Mammary epithelial cell (primary cell): ENCODE measurements at places on chromosomes 12 and 14.

GRCh38 chr14:49367696-49368095 is 218.5 kb downstream of the RPS29 start:
- DNase-seq, result no peak

DNA sequence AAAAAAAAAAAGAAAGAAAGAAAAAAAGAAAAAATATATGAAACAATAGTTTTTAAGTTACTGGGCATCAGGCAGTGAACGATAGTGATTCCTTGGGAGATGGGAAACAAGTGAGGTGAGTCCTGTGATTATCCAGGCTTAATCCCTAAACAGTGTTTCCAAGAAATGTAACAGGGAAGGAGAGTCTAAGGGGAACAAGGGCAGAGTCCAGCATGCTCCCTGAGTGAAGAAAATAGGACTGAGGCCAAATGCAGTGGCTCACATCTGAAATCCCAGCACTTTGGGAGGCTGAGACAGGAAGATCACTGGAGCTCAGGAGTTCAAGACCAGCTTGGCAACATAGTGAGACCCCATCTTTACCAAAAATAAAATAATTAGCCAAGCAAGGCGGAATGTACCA is 40.7 kb downstream of the R3HDM2 start:
- no peak for DNase-seq

- DNase-seq, result no peak
Measured at GRCh38 chr12:11863478-11863906, 207.2 kb upstream of the BCL2L14 start.

- DNase-seq, result no peak
Measured at GRCh38 chr12:115870021-115870420, 407.5 kb downstream of the MED13L start.

GRCh38 chr12:57250956-57251355 is at the start of gene STAC3:
STAC3 (minus strand) TSS chr12:57251187; CDS start chr12:57249636, 1,551 bp downstream.
- no peak for DNase-seq

DNA sequence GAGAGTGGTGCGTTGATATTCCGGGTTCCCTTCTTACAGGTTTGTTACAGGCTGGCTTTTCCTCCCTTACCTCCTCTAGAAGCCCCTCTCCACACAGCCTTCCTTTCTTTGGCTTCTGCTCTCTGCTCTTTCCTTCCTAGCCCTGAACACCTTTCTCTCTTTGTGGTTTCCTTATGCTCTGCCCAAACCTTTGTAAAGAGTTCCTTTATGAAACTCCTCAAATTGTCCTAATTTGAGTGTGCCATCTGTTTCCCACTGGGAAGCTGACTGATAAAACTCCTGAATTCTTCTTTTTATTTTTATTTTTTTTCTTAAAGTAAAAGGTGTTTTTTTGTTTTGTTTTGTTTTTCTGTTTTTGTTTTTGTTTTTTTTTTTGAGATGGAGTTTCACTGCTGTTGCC is 60.1 kb upstream of the OTX2 start:
- no peak for DNase-seq

GRCh38 chr12:7108796-7109571 is at the start of gene C1RL:
C1RL (minus strand) TSS chr12:7109214; CDS start chr12:7109180, 34 bp downstream.
- DNase-seq, result peak; percentile 75

GRCh38 chr12:104083769-104084475 is 19.6 kb downstream of the HCFC2 start:
- no peak for DNase-seq

DNA sequence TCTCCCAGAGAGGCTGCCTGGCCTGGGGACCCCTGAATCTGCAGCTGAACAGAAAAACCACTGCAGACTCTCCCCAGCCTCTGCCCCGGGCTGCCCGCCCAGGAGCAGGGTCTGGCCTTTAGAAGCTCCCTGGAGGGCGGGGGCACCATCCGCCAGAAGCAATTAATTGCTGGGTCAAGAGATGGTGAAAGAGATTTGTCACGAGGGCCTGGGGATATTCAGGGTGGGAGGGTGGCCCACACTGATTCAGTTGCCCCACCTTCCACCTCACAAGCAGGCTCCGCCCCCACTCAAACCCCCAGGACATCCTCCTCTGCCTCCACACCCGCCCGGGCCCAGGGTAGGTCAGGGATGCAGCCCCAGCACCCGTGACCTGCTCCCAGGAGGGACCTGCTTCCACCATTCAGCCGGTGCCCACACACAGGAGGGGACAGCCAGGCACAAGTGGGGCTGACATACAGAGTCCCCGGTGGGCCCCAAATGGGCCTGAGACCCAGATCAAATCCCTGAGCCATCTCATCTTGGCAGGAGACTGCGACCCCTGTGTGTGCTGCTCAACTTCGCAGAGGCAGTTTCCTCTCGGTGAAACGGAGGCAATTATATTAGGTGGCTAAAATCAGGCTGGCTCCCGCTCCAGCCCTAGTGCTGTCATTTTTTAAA is 23.0 kb downstream of the NCOR2 start:
- no peak for DNase-seq

DNA sequence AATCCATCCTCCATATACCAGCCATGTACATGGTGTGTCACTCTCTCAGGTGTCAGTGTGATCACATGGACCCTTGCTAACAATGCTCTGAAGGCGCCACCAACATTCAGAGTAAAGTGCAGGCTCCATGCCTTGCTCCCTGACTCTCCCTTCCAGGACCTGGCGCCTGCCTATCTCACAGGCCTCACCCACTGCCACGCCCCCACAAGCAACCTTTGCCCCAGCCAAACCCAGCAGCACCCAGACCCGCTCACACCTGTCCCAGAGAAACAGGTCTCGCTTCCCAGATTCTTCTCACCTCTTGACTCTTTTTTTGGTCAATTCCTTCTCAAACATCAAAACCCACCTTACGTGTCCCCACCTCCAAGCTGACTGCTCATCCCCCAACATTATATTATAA is 52.3 kb downstream of the KCNK10 start:
- DNase-seq, result no peak

GRCh38 chr14:56580221-56580711 is 668 bp downstream of the TMEM260 start:
- DNase-seq, result no peak

DNA sequence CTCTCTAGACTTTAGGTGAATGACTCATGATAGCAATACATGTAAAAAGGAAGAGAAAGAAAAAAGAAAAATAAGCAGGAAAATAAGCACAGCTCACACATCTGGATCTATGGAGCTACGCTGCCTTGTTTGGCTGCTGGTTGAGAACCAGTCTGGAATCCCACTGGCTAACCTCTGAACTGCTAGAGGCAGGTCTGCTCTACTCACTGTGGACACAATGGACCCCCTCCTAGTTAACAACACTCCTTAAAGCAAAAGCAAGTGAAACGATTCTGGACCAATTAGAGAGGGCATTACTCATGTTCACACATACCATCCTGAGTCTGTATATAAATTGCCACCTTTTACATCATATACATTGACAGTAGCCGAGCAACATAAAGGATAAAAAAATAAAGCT is 383.2 kb upstream of the FLRT2 start:
- DNase-seq, result no peak

GRCh38 chr12:26244503-26244902 is 49.1 kb downstream of the SSPN start:
- DNase-seq, result no peak

DNA sequence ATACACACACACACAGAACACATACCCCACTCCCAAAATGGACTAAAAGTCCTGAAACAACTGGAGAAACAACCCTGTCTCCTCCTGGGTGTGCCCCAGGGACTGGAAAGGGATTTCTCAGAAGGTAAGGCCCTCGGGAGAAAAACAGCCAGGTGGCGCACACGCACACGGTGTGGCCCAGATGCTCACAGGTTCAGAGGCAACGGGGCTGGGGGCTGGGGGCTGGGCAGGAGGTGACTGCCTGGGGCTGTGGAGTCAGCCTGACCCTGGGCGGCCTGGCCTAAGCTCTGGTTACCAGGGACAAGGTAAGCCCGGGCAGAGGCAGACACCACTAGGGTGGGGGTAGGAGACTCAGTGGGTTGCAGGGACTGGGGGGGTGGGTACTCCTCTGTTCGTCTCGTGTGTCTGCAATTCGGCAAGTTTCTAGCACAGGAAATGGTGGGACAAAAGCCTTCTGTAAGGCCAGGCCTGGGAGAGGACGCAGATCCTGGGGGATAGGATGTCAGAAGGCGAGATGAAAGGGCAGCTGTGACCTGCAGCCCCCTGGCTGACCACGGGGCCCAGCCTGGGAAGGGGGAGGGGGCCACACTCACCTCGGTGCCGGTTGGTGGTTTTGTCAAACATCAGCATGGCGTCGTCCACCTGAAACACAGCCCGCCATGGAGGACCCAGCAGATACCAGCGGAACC is 10.4 kb downstream of the MSI1 start:
- DNase-seq, result no peak

DNA sequence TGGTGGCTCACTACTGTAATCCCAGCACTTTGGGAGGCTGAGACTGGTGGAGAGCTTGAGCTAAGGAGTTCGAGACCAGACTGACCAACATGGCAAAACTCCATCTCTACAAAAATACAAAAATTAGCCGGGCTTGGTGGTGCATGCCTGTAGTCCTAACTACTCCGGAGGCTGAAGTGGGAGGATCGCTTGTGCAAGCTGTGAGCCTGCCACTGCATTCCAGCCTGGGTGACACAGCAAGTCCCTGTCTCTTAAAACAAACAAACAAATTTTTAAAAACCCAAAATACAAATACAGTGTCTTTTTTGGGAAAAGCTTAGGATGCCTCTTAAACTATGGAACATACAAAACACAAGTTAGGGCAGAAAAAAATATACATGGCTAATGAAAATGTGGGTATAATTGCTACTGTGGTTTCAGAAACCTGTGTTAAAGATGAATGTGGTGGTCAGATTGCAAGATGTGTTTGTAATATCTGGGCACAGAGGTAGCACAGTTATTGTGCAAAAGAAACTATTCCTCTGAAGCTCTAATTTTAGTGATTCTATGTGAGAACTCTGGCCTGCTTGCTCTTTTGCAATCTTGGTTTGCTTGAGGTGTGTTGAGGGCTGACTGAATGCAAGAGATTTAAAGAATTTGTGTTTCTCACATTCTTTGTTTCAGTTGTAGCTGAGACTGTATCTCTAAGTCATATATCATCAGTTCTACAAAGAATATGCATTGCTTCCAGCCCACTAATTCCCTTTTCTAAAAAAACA is 3.9 kb upstream of the HSPA2 start:
- peak; percentile 8 for DNase-seq

DNA sequence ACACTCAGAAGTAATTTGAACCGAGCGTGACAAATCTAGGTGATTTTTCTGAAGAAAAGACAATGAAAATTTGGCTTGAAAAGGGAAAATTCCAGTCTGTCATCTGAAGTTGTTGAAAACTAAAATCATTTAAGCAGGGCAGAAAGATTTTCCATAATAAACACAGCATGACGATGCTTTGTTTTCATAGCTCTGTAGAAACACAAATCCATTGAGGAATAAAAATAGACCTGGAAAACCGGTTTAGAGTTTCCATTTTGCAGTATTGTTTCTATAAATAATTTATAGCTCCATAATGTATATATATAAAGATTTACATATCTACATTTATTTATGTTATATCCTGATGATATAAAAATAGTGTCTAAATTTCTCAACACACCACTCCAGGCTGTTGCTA is 1918.5 kb upstream of the FLRT2 start:
- no peak for DNase-seq

GRCh38 chr12:4908684-4909409 is 858 bp upstream of the KCNA1 start:
- no peak for DNase-seq

DNA sequence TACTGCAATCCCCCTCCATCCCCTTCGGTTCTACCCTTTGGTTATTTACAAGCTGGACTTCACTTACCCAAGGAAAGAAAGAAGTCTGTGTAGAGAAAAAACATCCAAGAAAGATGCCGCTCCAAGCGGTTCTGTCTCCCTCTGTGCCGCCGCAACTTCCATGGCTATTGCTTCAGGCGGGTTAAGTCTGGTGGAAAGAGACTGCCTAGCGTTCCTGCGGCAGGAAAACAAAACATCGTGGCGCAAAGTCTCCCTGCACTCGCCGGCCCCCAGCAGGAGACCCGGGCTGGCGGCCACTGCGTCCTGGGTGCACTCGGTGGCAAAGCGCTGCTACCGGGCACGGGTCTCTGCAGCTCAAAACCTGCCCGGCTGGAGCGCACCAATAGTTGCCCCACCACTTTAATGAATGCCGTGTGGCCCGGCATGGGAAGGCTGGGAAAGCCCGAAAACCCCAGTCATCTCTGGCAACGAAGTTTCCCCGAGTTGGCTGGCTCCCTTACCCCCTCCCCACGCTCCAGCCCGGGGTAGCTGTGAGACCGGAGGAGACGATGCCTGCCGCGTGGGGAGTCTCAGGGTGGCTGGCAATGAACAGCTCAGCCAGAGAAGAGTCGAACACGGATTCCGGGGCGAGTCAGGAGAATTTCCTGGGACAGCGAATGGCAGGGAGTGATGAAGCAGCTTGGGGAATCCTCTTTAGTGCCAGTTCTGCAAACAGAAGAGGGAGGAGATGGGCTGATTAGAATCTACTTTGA is 3.5 kb upstream of the KCNK10 start:
- DNase-seq, result no peak

DNA sequence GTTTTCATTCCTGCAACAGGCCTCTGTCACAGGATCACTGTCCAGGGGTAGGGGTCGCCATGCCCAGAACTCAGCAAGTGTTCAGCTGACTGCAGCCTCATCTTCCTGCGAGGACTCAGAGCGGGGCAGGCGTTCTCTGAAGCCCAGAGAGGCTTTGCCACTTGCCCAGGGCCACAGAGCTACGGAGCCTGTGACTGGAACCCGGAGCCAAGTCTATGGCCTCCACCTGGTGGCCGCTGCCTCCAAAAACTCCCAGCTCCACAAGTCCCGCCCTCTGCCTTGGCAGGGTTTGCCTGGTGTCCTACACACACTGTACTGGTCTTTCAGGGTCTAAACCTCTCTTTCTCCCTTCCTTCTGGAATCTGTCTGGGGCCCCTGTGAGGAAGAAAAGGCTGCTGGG is 8.7 kb upstream of the PPP1R13B start:
- DNase-seq, result no peak

- DNase-seq, result peak; percentile 28
Measured at GRCh38 chr12:38350342-38351174, 34.0 kb downstream of the ALG10B start.

DNA sequence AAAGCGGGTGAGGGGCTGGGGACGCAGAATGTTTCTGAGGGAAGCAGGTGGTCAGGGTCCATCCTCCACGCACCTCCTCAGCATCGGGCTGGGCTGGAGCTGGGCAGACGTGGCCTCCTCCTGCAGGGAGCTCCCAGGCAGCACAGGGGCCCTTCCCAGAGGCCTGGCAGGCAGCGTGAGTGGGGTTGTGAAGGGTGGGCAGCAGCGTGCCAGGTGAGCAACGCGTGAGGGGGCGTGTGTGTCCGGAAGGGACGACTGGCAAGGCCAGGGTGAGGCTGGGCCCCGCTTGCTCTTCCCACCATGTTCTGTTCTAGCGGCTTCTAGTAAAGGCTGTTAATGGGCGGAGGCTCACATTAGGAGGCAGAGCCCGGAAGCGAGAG is 17.1 kb downstream of the ANKRD9 start:
- DNase-seq, result no peak
